Activated T-cell treated with anti-CD3 and anti-CD28 coated beads, Interleukin-2, amount 50 U/mL, for 4 hours (primary cell): ENCODE measurements at places on chromosomes 4 and X.

DNA sequence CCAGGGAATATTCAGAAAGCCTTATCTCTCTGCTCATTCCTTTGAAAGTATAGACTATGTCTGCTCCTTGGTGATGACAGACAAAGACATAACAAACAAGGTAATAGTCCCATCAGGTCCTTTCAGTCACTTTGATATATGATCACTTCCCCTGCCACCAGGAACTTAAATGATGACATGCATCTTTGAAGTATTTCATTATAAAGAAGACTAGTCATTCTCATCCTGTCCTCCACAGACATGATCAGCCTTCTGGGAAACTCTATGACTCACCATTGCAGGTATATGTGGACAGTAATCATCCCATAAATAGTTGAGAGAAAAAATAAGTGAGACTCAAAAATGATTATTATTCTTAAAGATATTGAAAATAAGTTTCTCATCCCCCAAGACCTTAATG is 117.5 kb upstream of the VCX2 start:
- DNase-seq, result no peak

GRCh38 chr4:89439533-89439932 is 131.9 kb upstream of the GPRIN3 start:
- DNase-seq, result no peak

DNA sequence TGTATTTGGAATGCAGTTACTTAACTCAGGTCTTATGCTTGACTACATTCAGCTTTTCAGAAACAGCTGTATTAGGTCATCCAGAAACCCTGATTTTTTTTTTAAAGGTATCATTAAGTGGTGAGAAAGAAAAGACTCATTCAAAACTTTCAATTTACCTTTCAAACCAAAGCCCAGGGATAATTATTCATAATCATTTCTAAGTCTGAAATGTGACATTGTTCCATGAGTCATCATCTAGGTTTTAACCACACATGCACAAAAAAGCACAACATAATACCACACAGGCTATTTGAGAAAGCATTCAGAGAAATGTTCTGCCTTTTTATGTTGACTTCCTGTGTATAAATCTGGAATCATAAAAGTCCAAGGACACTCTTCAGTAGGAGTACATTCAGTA is 288.2 kb downstream of the IL1RAPL2 start:
- no peak for DNase-seq

DNA sequence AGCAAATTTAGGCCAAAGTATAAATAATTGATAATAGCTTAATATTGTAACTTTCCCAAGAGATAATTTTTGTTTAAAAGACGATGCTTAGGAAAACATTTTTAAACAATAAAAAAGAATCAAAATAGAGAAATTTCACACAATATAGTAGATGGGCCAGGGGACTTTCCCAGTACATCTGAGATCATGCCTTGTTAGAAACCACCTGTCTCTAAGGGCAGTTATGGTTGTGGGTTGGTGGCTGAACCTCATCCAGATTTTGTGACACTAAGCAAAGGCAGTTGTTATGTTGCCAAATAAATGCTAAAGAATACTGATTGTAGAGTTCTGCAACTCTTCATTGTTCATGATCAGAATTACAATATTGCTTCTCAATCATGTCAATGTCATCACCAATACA is 270.6 kb downstream of the BANK1 start:
- DNase-seq, result no peak

DNA sequence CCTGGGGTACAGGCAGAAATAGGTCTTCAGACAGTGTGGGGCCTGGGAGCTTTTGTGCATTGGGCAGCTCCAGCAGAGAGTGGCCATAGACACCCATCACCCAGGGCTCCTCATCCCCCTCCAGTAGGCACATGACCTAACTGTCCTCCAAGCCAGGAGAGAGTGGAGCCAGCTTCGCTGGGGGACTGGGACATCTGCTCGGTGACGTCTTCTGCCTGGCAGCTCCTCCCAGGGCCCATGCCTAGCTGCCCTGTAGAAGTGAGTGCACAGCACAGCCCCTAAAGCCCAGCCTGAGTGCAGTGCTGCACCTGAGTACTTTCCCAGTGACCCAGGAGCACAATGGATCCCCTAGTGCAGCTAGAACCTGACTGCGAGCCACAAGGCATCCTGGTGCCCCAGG is 279.7 kb upstream of the SLC7A11 start:
- DNase-seq, result no peak

DNA sequence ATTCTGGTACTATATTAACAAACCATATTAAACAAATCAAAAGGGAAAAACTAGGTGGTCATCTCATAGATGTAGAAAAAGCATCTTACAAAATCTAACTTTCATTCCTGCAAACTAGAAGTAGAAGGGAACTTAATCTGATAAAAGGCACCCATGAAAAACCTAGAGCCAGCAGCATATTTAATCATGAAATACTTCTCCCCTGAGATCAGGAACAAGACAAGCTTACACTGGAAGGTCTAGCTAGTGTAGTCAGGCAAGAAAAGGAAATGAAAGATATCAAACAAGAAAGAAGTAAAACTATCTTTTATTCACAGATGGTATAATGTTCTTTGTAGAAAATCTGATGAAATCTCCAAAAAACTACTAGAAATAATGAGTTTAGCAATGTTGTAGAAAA is 41.2 kb downstream of the ATP10D start:
- no peak for DNase-seq

- DNase-seq, result no peak
Measured at GRCh38 chrX:136171420-136171819, 24.1 kb downstream of the FHL1 start.

GRCh38 chr4:177265729-177266128 is 43.9 kb upstream of the NEIL3 start:
- DNase-seq, result no peak

- no peak for DNase-seq
Measured at GRCh38 chr4:9971711-9972110, 49.6 kb downstream of the SLC2A9 start.

- DNase-seq, result no peak
Measured at GRCh38 chr4:47651231-47651630, 166.2 kb downstream of the ATP10D start.

GRCh38 chrX:130330706-130331105 is 9.0 kb upstream of the SLC25A14 start:
- no peak for DNase-seq

- no peak for DNase-seq
Measured at GRCh38 chrX:104391906-104392305, 137.2 kb upstream of the ESX1 start.

DNA sequence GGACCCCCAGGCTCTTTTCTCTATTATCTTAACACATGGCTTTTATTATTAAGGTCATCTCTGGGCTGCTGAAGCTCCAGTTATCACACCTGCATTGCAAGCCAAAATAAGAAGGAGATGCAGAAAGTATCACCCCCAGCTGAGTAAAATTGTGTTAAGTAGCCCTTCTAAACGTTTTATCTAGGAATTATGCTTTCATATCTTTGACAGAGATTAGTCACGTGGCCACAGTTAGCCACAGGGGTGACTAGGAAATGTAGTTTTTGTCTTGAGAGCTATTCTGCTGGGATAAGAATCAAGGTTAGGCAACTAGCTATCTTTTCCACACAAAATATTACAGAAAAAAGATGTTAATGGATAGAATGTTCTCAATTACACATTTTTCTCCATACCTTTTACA is 102.1 kb downstream of the ANXA3 start:
- DNase-seq, result no peak

GRCh38 chr4:53059256-53059655 is 197.1 kb downstream of the RASL11B start:
- DNase-seq, result no peak

- no peak for DNase-seq
Measured at GRCh38 chr4:55819634-55820033, at the start of gene EXOC1L. Gene EXOC1L (plus strand): TSS chr4:55819790. CDS start chr4:55820027, 237 bp downstream.

DNA sequence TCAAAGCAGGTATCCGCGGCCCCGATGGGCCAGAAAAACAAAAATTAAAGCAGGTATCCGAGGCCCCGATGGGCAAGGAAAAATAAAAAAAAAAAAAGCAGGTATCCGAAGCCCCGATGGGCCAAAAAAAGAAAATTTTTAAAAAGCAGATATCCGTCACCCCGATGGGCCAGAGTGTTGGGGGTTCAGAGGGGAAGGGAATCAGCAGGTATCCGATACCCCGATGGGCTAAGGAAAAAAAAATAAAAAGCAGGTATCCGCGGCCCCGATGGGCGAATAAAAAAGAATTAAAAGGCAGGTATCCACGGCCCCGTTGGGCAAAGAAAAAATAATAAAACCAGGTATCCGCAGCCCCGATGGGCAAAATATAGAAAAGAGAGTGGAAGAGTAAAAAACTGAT is 289.0 kb downstream of the CHIC1 start:
- DNase-seq, result no peak

DNA sequence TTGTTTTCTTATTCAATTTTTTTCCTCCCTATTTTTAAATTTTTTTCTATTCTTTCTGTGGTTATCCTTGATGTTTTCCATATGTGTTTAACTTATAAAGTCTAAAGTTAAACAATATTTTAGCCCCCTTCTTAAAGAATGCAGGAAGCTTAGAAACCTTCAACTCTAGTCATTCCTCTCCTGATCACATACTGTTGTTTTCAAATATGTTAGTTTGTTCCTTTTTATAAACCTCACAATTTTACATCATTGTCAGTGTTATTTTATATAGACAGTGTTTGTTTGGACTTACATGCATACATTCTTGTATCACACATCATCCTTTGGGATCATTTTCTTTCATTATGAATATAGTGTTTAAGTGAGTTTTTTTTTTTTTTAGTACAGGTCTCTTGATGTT is 31.6 kb downstream of the KANTR start:
- no peak for DNase-seq

DNA sequence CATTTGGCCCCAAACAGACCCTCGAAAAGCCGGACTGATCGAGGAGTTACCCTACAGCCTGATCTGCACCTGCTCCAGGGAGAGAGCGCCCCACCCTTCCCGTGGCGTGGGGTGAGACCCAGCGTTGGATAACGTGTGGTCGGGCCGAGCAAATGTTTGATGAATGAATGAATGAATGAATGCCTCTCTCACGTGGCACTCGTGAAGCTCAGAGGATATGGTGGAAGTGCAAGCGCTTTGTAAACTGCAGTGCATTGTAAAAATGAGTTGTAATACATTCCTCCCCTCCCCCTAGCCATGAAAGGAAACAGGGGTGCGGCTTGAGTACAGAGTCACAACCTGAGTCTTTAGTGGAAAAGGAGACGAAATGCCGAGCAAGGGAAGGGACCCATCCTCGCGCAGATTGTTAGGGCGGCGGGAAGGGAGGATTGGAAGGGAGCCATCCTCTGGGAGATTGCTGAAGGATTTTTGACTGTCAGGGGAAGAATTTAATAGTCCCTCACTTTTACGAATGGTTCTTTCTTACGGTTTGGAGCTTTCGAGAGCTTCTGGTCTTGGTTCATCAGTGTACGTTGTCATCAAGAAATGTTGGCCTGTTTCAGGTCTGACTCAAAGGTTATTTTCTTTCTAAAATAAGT is 772 bp upstream of the FBXW7 start:
- no peak for DNase-seq

- no peak for DNase-seq
Measured at GRCh38 chr4:518569-519083, 19.6 kb downstream of the PIGG start.

GRCh38 chr4:72302981-72303704 is 265.9 kb downstream of the ADAMTS3 start:
- DNase-seq, result peak; percentile 15

DNA sequence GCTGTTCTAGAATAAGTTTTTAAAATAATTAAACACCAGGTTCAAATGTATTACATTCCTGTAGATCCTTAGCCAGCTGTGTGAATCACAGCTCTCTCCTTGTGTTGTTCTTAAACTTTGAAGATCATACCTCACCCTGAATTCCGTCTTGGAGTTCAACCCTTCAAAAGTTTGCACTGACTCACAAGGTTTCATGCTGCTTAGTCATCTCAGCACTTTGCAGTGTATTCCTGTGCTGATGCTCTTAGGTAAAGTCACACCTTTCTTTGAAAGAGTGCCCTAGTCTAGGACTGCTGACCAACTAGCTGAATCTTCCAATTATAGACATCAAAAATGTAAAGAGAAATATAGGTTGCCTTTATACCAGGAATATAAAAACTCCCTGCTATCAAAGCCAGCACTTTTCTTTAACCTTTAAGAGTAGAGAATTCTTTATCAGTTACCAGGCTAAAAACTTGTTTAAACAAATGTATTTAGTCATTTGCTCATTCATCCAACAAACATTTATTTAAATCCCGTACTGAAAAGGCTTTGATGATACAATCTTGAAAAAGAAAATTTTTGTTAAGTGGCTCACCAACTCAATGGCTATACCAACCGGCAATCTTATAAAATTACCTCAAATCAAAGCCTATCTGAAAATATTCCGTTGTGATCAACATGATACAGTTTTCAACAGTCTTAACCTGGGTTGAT is 169.7 kb downstream of the RAP1GDS1 start:
- DNase-seq, result no peak

- no peak for DNase-seq
Measured at GRCh38 chr4:19348746-19349145, 903.0 kb upstream of the SLIT2 start.

DNA sequence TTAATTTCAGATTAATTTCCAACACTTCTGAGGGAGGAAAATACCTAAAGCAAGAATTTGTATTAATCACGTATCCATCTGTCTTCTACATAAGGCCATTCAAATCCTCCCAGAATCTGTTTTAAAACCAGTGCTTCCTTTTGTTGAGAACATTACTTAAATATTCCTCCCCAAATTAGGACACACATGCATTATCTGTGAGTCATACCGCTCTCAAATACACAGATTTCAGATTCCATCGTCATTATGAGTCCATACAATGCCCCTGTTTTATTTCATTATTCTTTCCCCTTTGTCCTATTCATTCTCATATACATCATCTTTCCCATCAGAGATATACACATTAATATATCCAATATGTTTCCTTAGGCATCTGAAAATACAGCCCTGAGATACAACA is 57.3 kb upstream of the PRSS12 start:
- no peak for DNase-seq

DNA sequence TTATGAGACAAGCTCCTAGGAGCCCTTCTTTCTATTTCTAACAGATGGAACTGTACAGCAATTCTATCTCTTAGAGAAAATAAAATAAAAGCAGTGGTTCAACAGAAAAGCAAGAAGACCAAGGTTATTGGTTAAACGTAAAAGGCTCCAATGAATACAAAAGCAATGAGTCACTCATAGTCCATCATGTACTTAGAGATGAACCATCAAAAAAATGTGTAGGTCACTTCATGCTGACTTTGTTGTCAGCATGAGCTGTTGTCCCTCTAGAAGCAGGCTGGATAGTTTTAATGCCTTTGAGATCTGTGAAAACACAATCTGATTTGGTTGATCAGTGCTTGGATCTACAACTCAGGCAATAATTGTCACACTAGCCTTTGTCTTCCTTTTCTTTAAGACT is 378.6 kb upstream of the ANXA10 start:
- DNase-seq, result no peak

GRCh38 chr4:182578402-182578801 is 335.2 kb downstream of the TENM3 start:
- DNase-seq, result no peak
